CD4-positive, alpha-beta memory T cell (primary cell): ENCODE measurements at places on chromosomes 1 and 21. TPM values are rescaled to one million over a fixed set of nuclear protein-coding genes. Genes with fewer than 3 reads are reported as not detected.

The NEK2 gene
- not detected for polyA plus RNA-seq

The AHDC1 gene
- polyA plus RNA-seq: 1.7 TPM

The TSTD1 gene
- polyA plus RNA-seq: 264 TPM

- H3K36me3 ChIP-seq: peaks cover 12% of the 10 kb centered on the region
- peaks cover 28% of the 10 kb centered on the region for H3K4me1 ChIP-seq
- no peaks in the 10 kb centered on the region for H3K27me3 ChIP-seq
Observed at GRCh38 chr1:145916745-145917144, 1.8 kb downstream of the PEX11B start.

GRCh38 chr1:205632669-205633169, 908 bp upstream of the ELK4 start:
- peak overlapping the region; percentile 59 for H3K4me3 ChIP-seq
- H3K36me3 ChIP-seq: no peaks in the 10 kb centered on the region
- H3K4me1 ChIP-seq: peaks cover 40% of the 10 kb centered on the region
- no peak for DNase-seq

GRCh38 chr1:37601441-37601840, 5.7 kb upstream of the GNL2 start:
- no peak overlapping the region for H3K27ac ChIP-seq
- no peaks in the 10 kb centered on the region for H3K4me1 ChIP-seq
- H3K27me3 ChIP-seq: no peaks in the 10 kb centered on the region
- no peaks in the 10 kb centered on the region for H3K36me3 ChIP-seq
- no peak overlapping the region for H3K4me3 ChIP-seq

- DNase-seq: no peak
- no peak overlapping the region for H3K4me3 ChIP-seq
- H3K27me3 ChIP-seq: no peaks in the 10 kb centered on the region
- peaks cover 22% of the 10 kb centered on the region for H3K4me1 ChIP-seq
- no peaks in the 10 kb centered on the region for H3K36me3 ChIP-seq
Observed at GRCh38 chr1:248751142-248751541, 4.4 kb downstream of the LYPD8 start.

- H3K4me3 ChIP-seq: no peak overlapping the region
- no peaks in the 10 kb centered on the region for H3K27me3 ChIP-seq
- no peak for DNase-seq
- no peak overlapping the region for H3K27ac ChIP-seq
Observed at GRCh38 chr1:39788426-39788757, 273 bp downstream of the BMP8B start.

DNA sequence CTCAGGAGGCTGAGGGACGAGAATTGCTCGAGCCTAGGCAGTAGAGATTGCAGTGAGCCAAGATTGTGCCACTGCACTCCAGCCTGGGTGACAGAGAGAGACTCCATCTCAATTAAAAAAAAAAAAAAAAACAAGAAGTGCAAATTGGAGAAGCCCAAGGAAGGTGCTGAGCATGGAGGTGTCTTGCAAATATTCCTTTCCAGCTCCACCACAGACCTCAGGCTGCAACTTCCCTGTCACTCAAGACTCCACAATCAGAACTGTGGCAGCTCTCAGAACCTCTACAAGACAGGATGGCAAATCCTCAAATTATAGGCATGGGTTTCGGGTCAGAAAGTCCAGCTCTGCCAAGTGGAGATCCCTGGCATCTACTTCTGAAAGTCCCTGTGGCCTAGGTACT, 104.4 kb upstream of the TIAM1 start:
- H3K27ac ChIP-seq: no peak overlapping the region
- no peak for DNase-seq
- no peak overlapping the region for H3K4me3 ChIP-seq
- H3K27me3 ChIP-seq: no peaks in the 10 kb centered on the region
- H3K36me3 ChIP-seq: no peaks in the 10 kb centered on the region

DNA sequence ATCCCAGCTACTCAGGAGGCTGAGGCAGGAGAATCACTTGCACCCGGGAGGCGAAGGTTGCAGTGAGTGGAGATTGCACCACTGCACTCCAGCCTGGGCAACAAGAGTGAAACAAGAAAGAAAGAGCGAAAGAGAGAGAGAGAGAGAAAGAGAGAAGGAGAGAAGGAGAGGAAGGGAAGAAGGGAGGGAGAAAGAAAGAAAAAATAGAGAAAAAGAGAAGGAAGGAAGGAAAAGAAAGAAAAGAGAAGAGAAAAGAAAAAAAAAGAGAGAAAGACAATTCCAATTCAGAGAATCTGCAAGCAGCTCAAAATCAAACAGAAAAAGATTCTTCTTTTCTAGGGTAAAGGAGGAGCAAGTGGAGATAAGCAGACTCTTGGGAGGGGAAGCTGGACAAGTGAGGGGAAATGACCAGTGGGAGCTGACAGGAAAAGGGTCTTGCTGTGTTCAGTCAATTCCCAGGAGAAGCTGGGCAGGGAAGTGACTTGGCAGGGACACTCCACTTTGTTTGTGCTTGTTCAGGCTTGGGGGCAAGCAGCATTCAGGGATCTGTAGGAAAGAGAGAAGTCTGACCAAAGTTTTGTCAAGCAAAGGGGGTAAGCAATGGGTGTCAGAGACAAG, 3.6 kb upstream of the CAPN2 start:
- H3K4me3 ChIP-seq: no peak overlapping the region
- no peaks in the 10 kb centered on the region for H3K36me3 ChIP-seq
- no peaks in the 10 kb centered on the region for H3K27me3 ChIP-seq
- DNase-seq: no peak
- peaks cover 26% of the 10 kb centered on the region for H3K4me1 ChIP-seq
- H3K27ac ChIP-seq: no peak overlapping the region

- H3K27me3 ChIP-seq: peaks cover 4% of the 10 kb centered on the region
- no peak overlapping the region for H3K4me3 ChIP-seq
- no peaks in the 10 kb centered on the region for H3K4me1 ChIP-seq
Observed at GRCh38 chr21:32257962-32258785, 20.7 kb downstream of the MIS18A start.

DNA sequence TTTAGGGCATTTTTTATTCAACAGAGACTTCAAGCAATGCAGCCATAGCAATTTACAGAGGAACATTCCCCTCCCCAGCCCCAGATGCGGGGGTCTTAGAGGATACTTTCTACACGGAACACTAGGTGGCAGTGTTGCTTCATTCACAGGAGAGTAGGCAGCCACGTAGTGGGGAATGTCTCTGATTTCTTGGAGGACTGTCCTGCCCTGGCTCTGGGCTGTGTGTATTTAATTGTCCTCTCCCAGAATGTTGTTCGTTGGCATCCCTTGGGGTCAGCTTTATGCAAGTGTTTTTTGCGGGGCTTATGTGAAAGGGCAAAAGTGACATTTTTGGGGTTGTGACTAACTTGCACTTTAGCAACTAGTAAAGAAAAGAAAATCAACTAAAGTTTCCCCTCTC, 96.9 kb downstream of the PAPPA2 start:
- no peaks in the 10 kb centered on the region for H3K4me1 ChIP-seq
- H3K36me3 ChIP-seq: no peaks in the 10 kb centered on the region
- no peaks in the 10 kb centered on the region for H3K27me3 ChIP-seq

- no peaks in the 10 kb centered on the region for H3K36me3 ChIP-seq
- no peaks in the 10 kb centered on the region for H3K4me1 ChIP-seq
- H3K27me3 ChIP-seq: no peaks in the 10 kb centered on the region
- H3K4me3 ChIP-seq: no peak overlapping the region
- no peak for DNase-seq
Observed at GRCh38 chr1:34688006-34688741, 66.7 kb upstream of the GJB5 start.

DNA sequence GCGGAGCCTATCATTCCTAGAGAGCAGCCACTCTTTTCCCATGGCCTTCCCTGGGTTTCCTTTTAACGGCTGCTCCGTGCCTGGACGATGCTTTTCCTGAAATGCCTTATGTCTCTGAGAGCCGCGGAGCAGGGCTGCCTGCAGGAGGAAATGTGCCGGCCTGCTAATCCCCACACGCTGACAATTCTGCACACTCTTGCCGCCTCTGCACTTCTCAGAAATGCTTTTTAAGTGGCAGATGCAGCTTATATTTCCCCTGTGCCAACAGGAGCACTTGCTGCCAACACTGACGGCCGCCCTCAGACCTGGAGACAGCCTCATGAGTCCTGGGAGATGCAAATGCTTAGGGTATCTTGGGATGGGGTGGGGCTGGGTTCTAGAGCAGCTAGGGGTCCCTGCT, 253.2 kb downstream of the GRIK3 start:
- no peaks in the 10 kb centered on the region for H3K4me1 ChIP-seq
- H3K4me3 ChIP-seq: no peak overlapping the region
- H3K27me3 ChIP-seq: no peaks in the 10 kb centered on the region
- DNase-seq: no peak
- H3K36me3 ChIP-seq: no peaks in the 10 kb centered on the region
- no peak overlapping the region for H3K27ac ChIP-seq

DNA sequence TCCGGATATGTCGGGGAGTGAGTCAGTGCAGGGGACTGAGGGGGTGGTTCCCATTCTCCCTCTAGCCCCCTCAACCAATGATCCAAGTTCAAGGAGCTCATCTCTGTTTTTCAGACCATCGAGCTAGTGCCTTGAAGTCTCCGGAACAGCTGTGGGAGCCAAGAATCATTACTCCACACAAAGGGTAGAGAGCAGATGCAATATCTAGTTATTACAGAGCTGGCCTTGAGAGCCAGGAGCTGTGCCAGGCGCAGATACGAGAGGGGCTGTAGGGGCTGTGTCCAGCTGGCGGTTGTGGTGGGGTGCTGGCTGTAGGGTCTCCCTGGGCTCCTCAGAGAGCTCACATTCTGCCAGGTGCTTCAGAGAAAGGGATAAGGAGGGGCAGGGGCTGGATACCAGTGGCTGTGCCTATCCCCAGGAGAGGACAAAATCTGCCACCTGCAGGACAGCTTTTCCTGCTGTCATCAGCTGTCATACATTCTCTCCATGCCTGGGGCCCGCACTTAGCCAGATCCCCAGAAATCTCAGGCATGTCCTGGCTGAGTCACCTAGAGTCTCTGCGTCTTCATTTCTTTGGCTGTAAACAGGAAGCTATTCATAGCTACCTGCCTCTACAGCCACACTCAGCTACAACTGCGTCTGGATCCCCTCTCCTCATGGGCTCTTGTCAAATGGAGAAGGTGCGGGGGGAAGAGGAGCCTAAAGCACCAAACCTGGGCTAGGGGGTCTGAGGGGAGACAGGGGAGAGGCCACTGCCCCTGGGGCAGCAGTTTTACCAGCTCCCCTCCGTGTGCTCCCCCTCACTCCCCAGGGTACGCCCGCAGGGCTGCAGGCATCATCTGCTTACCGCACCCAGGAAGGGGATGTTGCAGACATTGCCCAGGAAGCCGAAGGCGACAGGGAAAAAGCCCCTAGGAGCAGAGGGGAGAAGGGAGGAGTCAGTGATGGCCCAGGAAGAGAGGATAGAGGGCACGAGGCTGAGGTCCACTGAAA, 2.4 kb upstream of the KISS1 start:
- no peak for DNase-seq
- H3K4me3 ChIP-seq: no peak overlapping the region
- H3K27ac ChIP-seq: no peak overlapping the region
- no peaks in the 10 kb centered on the region for H3K27me3 ChIP-seq
- no peaks in the 10 kb centered on the region for H3K4me1 ChIP-seq

DNA sequence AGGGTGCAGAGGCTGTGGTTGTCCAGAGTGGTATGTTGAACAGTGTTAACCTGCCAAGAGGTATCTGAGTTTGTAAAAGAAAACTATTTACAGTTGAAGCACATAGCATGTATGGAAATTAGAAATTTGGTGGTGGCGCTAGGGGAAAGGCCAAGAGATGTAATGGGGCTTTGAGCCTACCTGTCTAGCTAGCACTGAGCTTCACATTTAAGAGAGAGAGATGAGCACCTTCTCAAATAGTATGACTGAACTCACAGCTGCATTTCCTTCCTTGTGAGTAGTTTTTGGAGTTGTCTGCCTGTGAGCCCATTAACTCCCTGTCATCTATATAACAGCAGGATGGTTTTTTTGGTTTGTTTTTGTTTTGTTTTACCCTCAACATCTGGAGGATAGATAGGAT, 4.0 kb downstream of the CLIC4 start:
- no peak for DNase-seq
- H3K36me3 ChIP-seq: no peaks in the 10 kb centered on the region
- peaks cover 5% of the 10 kb centered on the region for H3K4me1 ChIP-seq
- no peak overlapping the region for H3K4me3 ChIP-seq
- H3K27me3 ChIP-seq: no peaks in the 10 kb centered on the region

GRCh38 chr1:240152611-240153297, 61.1 kb downstream of the FMN2 start:
- no peak for DNase-seq
- no peak overlapping the region for H3K4me3 ChIP-seq
- no peaks in the 10 kb centered on the region for H3K4me1 ChIP-seq
- no peaks in the 10 kb centered on the region for H3K27me3 ChIP-seq
- no peak overlapping the region for H3K27ac ChIP-seq

GRCh38 chr1:105373681-105374080, 1624.0 kb downstream of the AMY1C start:
- no peaks in the 10 kb centered on the region for H3K27me3 ChIP-seq
- no peak overlapping the region for H3K4me3 ChIP-seq
- H3K27ac ChIP-seq: no peak overlapping the region

GRCh38 chr1:93871366-93871765, 7.6 kb downstream of the DNTTIP2 start:
- no peak for DNase-seq
- H3K27me3 ChIP-seq: no peaks in the 10 kb centered on the region
- no peak overlapping the region for H3K4me3 ChIP-seq
- H3K27ac ChIP-seq: no peak overlapping the region

- H3K4me1 ChIP-seq: no peaks in the 10 kb centered on the region
- no peak for DNase-seq
- no peak overlapping the region for H3K4me3 ChIP-seq
- no peaks in the 10 kb centered on the region for H3K36me3 ChIP-seq
- no peaks in the 10 kb centered on the region for H3K27me3 ChIP-seq
- no peak overlapping the region for H3K27ac ChIP-seq
Observed at GRCh38 chr1:95252422-95252821, 18.4 kb downstream of the RWDD3 start.
